Nephron progenitor cell (in vitro differentiated cells): ENCODE measurements at places on chromosomes 11 and 22.

GRCh38 chr11:83918476-83918875 lies 632.3 kb upstream of the CCDC90B start:
- DNase-seq = peak; percentile 9

DNA sequence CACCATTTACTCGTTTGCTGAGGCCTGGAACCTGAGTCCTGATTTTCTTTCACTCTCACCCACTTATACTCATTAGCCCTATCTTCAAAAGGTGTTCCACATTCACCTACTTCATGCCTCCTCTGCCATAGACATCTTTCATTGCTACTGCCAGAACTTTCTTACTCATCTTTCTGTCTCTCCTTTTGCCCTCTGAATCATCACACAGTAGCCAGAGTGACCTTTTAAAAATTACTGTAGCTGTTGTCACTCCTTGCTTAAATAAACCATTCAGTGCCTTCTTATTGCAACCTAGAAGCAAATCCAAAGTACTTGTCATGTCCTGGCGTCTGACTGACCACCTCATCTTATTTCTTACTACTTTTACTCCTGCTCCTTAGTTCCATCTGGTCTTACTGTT lies 38.2 kb downstream of the ATXN10 start:
- DNase-seq = no peak

- no peak for DNase-seq
Observed at GRCh38 chr11:20099527-20099926, 60.7 kb downstream of the DBX1 start.

DNA sequence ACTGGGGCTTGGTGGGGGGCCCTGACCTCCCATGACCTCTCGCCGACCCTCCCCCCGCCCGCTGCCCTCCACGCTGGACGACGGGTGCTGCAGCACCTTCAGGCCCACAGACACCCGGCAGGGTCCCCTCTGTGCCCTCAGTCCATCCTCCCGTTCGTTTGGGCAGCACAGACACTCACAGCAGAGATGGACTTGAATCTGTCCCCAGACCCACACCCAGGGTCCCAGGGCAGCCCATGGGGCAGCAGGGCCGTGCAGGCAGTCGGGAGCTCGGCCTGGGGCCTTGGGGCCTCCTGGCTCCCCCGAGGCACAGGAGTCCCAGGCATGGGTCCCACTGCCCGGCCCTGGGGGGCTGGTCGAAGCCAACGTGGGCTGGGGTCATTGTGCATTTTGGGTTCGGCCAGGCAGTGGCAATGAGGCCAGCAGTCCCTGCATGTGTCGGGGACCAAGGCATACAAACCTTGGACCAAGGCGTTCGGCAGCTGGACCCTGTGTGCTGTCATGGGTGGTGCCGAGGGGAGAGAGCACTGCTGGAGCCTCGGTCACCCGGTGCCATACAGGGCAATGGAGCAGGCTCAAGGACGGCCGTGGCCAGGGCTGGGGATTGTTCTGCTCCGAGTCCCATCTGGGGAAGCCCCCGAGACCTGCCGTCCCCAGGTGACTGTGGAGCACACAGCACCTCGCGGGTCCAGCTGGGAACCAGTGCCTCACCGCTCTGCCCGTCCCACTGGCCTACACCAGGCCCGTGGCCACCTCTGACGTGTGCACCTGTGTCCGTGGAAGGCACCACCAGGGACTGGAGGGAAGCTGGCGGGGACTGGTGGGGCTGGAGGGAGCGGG lies 19.3 kb upstream of the BRSK2 start:
- no peak for DNase-seq

GRCh38 chr11:42255906-42256305 lies 796.5 kb upstream of the LRRC4C start:
- no peak for DNase-seq

DNA sequence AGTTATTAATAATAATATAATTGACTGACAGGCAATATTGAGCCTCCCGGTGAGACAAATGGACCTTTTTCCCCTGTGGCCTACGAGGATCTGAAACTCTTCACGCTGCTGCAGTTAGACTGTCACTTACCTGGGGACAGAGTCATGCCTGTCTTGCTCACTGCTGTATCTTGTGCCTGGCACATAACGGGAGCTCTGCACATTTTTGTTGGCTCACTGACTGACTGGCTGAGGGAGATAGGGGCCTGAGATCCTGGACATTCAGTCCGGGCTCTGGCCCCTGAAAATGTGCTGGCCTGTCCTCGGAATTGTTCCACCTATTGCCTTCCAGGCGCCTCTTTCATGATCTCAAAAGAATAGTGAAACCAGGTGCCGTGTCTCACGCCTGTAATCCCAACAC lies 743 bp upstream of the CD3D start:
- no peak for DNase-seq

- DNase-seq = no peak
Observed at GRCh38 chr22:36580371-36580770, 51.4 kb upstream of the EIF3D start.

DNA sequence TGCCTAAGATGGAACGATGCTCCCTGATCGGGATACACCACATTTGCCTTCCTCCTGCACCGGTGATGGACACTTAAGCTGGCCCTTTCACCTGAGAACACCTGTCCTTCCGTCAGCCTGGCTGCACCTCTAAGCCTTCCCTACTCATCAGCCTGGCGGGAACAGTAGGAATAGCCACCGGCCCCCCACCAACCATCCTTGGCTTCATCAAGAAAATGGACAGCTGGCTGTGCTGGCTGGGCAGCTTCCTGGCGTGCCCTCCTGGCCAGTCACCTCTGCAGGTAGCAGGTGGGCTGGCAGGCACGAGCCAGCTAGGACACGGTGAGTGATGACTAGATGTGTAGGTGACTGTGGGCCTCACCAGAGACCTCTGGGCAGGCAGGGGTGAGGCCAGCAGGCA lies 142.8 kb downstream of the CTTN start:
- no peak for DNase-seq

- DNase-seq = no peak
Observed at GRCh38 chr22:47278655-47279054, 516.2 kb downstream of the TBC1D22A start.
